ENCODE measurements at places on chromosomes 4 and X.

DNA sequence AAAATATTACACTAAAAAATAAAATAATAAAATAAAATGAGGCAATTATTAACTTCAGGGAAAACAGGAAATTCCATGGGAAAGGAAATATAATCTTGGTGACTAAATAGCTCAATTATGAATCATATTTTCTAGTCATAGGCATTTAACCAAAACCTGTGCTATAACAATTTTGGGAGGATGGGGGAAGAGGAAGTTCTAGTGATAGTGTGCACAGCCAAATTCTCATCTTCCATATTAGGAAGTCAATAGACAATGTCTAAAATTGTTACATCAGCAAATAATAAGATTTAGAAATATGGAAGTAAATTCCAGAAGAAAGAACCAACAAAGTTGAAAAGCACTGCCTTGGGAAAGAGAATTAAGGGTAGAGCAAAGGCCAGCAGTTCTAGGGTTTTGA lies 2.8 kb downstream of the AWAT2 start:
- no peak for DNase-seq

DNA sequence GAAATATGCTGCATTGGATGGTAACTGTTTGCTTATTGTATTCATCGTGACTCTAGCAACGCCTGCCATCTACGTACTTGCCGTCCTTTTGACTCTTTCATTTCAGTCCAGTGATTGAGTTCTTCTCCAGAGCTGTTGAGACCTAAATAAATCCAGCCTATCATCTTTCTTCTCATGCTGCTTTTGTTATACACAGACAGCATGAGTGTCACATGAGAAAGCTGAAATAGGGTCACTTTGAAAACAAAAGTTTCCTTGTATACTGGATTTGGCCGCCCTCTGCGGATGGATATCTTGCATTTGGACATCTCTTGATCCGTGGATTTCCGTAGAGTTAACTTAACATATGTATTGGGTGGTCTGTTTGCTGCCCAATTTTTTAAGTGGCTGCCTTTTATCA lies 67.2 kb downstream of the TMPRSS11F start:
- no peak for DNase-seq

- DNase-seq, result peak; percentile 15
Observed at GRCh38 chrX:26783512-26784225, 567.7 kb downstream of the MAGEB5 start.

- no peak for DNase-seq
Observed at GRCh38 chr4:33739884-33740632, 2504.3 kb downstream of the ARAP2 start.

DNA sequence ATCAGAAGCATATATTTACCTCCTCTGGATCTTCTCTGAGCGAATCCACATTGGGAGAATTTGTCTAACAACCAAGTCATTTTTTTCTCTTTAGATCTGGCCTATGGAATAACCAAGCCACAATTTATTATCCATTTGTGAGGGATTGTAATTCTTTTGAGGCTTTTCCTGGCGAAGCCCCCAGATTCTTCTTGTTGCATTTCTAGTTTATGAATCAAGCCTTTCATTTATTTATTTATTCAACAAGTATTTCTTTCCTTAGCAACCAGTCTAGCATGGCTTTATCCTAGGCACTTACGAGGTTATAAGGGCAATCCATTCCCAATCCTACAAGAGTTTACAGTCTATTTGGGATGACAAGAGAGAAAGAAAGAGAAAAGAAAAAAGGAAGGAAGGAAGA lies 18.4 kb upstream of the FNIP2 start:
- no peak for DNase-seq

DNA sequence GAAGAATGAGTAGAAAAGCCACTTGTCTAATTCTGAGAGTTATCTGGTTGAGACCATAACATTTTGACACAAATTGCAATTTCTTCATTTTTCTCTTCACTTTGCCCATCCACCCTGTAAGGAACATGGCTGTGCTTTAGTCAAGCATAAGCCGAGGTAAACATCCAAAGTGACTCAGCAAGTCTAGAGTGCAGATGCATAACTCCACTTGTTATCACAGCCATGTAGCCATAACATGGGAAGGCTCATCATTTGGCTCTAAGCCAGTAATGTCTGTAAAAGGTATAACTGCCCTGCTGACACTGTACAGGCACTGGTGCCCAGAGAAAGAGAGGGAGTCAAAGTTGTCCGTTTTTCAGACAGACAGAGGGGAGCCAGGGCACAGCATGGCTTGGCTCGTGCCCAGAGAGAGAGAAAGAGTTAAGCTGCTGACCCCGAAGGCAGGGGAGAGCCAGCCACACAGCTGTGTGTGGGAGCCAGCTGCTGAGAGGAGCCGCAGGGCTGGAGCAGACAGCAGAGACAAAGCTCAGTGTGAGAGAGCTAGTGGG lies 76.9 kb upstream of the EXOC1L start:
- DNase-seq, result no peak

DNA sequence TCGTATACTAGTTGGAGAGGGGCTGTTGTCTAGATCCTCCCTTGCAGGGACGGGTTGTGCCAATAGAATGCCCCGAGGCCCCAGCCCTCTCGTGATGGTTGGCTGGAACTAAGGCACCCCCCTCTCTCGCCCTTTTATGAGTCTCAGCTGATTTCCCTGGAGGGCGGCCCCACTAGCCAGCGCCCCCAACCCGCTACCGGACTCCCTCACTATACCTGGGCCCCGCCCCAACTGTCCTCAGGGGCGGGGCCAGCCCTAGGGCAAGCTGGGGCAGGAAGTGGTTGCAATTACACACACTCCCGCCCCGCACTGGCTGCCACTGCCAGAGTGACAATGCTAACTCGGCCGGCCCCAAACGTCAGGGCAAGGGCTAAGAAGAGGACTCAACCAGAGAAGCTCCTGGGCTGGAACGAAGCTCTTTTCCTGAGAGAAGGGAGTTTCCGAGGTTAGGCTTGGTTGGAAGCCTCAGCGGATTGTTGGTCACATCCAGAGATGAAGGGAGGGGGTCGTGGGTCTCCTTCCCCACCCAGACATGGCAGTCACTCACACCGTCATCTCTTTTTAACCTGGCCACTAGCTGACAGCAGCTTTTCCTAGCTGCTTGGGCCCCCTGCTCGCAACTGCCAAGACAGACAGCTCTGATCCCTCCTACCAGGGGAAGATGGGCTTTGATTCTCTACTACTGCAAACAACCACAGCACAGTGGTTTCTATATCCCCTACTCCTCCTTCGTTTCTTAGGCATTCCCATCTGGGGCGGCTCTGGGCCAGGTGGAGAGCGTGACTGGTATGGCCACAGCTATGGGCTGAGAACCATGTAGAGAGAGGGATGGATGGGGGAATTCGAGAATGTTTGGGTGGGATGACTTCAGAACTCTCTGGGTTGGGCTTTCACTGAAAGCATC lies 21.0 kb upstream of the BCORL1 start:
- DNase-seq, result peak; percentile 47

DNA sequence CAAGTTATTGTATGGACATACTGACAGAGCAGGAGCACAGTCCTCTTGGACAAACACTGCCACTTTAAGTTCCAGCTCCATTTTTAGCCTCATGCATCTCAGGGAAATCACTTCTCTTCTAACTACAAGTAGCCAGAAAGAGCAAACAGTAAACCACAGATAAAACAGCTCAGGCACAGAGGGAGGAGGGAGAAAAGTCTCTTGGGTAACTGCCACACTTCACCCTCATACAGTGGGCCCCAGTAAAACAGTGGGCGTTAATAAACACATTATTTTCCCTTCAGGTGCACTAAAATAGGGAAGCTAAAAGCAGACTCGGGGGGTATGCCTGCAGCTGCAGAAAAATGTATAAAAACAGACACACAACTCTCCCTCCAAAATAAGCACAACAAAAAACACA lies 21.6 kb downstream of the CD38 start:
- no peak for DNase-seq

- DNase-seq, result no peak
Observed at GRCh38 chr4:121213940-121214339, 49.8 kb upstream of the TNIP3 start.
